Renal cortex interstitium (tissue), 15 donors: ENCODE measurements at places on chromosomes 3 and 15. TPM values are rescaled to one million over a fixed set of nuclear protein-coding genes. Genes with fewer than 3 reads are reported as not detected.

Gene PPP2R3A
- 19.7 TPM for polyA plus RNA-seq

Gene OTOL1
- not detected for polyA plus RNA-seq

Gene C3orf52
- 5.9 TPM for polyA plus RNA-seq

Gene ARGFX
- polyA plus RNA-seq: not detected

Gene CSPG4
- 11.1 TPM for polyA plus RNA-seq

Gene CLCN2
- polyA plus RNA-seq: 11.5 TPM

Gene GPD1L
- 17.9 TPM for polyA plus RNA-seq

Gene ALDH1A3
- polyA plus RNA-seq: 7.1 TPM

Gene NRROS
- polyA plus RNA-seq: 3.2 TPM

- DNase-seq: no peak
Measured at GRCh38 chr3:133113927-133114597, 75.9 kb downstream of the TMEM108 start.

- DNase-seq: no peak
Measured at GRCh38 chr3:42803414-42804105, 730 bp downstream of the HIGD1A start.

DNA sequence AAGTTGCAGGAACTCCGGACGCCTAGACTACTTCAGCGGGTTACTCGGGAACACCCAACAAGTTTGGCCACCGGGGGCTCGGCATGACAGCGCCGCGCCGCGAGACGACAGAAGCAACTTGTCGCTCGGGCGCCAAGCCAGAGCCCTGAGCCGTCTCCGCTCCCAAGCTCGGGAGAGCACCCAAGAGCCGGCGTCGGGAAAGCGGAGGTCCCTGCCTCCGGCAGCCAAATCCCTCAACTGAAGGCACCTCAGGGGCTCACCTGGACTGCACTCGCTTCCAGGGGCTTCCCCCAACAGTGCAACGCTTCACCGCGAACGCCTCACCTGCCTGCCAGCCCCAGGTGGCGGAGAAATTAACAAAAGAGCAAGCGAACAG is 640 bp downstream of the MB21D2 start:
- DNase-seq: peak; percentile 20

GRCh38 chr3:190533511-190534281 is 19.8 kb downstream of the IL1RAP start:
- no peak for DNase-seq

DNA sequence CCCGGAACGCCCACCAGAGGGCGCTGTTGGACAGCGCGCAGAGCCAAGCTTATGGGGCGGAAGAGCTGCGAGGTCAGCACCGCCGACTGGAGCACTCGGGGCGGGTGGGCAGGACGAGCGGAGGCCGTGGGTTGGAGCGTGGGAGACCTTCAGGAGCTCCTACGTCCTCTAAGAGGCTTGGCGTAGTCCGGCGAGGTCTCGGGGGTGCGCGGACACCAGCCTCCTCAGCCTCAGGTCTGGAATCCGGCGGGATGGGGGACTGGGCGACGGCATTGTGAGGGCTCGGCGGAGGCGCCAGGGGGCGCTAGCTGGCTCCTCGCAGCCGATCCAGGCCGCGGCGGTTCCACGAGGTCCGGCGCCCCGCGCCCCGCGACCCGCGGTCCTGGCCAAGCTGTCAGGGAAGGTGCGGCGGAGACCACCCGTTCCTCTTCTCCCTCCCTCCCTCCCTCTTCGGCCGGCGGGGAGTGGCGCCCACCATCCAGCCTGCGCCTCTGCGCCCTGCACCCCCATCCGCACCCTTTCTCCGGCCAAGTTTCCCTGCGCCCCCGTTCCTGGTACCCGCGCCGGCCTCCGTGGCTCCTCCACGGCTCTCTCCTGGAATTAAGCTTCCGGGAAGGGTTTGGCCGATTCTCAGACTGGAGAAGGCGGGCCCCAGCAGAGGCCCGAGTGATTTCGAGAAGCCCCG is 24.3 kb upstream of the POLG start:
- DNase-seq: peak; percentile 42

GRCh38 chr3:195556390-195556789 is 13.3 kb upstream of the PPP1R2 start:
- DNase-seq: no peak

GRCh38 chr15:61130950-61131942 is 97.9 kb downstream of the RORA start:
- no peak for DNase-seq

GRCh38 chr15:66071921-66072295 is 181.6 kb downstream of the MEGF11 start:
- no peak for DNase-seq

GRCh38 chr3:171563298-171563697 is 103.1 kb upstream of the TNIK start:
- DNase-seq: no peak

GRCh38 chr15:43218908-43219706 is 1.7 kb downstream of the EPB42 start:
- DNase-seq: peak; percentile 13

DNA sequence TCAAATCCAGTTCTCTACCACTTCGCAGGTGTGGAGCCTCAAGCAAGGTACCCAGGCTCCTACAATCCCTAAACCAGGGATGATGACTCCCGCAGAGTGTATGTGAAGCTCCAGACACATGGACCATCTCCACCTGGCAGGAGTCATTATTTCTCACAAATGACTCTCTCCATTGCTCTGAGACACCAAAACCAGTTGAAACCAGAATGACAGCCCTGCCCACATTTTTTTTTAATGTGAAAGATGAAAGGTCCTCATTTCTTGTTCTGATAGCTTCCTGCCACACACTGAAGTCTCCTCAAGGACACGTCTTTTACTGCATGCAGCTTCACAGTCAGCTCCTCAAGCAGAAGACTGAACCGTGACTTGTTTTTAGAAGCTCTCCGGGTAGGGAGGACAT is 61.4 kb upstream of the ZBTB38 start:
- no peak for DNase-seq

GRCh38 chr3:72067721-72068120 is 282.8 kb upstream of the PROK2 start:
- DNase-seq: no peak

- no peak for DNase-seq
Measured at GRCh38 chr15:48811325-48811958, 573 bp upstream of the CEP152 start.

GRCh38 chr15:35545316-35545823 is 595 bp downstream of the DPH6 start:
- DNase-seq: peak; percentile 61

GRCh38 chr3:64612082-64612860 is 75.5 kb downstream of the ADAMTS9 start:
- DNase-seq: peak; percentile 52

DNA sequence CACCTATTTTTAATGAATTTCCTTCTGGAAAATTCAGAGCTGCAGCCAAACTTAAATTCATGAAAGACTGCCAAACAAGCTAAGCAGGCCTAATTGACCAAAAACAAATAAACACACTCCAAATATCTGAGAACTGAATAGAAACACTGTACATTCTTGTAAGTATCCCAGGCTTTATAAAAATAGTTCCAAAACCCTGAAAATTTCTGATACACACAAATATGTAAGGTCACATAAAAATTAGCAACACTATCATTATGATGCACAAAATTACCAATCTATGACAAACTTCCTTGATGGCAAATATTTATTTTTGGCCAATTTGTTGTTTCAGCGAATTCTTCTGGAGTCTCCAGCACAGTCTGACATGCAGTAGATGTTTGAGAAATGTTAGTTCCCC is 117.9 kb upstream of the UBE2E2 start:
- DNase-seq: no peak

GRCh38 chr3:150104564-150104963 is 133.9 kb upstream of the PFN2 start:
- no peak for DNase-seq

DNA sequence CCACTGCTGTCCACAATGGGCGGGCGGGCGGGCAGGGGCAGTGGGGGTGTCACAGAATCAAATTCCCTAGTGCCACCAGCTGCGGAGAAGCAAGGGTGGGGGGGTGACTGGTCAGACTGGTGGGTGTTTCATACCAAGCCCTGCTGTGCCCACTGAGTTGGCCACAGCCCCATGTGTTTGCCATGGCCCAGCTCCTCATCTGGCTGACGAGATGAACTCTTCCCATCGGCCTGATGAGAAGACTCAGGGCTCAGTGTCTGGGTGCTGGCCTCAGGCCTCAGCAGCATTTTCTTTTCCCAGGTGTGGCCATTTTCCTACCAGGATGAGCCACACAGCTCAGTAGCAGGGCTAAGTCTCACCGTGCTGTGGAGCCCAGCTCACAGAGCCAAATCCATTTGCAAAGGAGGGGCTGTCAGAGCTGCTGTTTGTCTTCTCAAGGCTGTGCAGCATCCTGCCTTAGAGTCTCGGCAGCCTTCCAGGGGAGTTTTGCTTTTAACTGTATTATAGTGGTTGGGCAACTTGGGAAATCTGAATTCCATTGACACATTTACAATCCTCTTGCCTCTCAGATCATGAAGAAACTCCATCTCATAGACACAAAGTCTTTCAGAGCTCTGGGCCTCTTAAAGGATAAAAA is 176.8 kb downstream of the ABHD5 start:
- DNase-seq: no peak

DNA sequence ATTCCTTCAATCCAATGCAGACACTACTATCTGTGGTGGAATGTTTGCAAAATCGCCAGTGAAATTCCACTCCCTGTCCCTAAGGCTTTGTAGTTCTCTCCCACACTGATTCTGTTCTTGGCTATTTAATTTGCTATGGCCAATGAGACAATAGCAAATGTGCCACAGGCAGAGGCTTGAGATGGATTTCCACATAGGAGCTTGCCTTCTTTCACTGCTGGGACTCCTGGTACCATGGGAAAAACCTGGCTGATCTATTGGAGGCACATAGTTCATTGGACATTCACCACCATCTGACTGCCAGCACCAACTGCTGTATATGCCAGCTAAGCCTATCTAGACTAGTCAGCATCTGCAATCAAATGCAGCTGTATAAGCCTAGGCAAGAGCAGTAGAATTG is 103.8 kb downstream of the NR1D2 start:
- DNase-seq: no peak
